Caudate nucleus (tissue), 63 donors: ENCODE measurements at places on chromosomes 7 and 10.

GRCh38 chr7:76328389-76328788, 25.9 kb downstream of the HSPB1 start:
- no peak for DNase-seq

GRCh38 chr10:990808-991207, 2.6 kb downstream of the GTPBP4 start:
- DNase-seq = no peak

GRCh38 chr7:67912437-67912836, 915.8 kb downstream of the TYW1 start:
- no peak for DNase-seq

DNA sequence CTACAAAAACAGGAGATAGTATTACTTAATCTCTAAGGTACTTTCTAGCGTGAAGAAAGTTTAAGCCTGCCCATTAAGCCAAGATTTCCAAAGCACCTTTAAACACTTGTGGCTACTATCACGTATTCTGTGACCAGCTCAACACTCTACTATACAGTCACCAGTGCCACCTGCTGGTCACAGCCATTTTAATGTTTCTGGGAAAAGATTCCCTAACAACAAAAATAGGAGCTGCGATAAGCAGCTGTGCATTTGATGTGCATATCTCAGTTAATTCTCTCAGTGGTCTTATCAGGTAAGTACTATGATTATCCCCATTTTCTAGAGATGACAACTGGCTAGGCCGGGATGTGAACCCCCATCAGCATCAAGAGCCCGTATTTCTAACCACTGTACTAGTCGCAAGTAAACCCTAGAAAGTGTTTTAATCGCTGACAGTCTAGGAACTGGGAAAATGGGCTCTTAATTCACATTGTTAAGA, 860 bp downstream of the SEC31B start:
- no peak for DNase-seq

GRCh38 chr10:92239151-92239599, 51.7 kb downstream of the CPEB3 start:
- DNase-seq = no peak

GRCh38 chr10:46542567-46543465, 13.6 kb downstream of the GPRIN2 start:
- no peak for DNase-seq
